Stimulated activated CD8-positive, alpha-beta memory T cell treated with anti-CD3 and anti-CD28 coated beads, Interleukin-4, amount 100 ng/mL, for 24 hours (primary cell): ENCODE measurements at places on chromosomes 13 and 19.

- DNase-seq = no peak
Measured at GRCh38 chr13:28092431-28092830, 7.9 kb downstream of the FLT3 start.

- DNase-seq = no peak
Measured at GRCh38 chr13:75763512-75763911, 127.4 kb downstream of the LMO7 start.

DNA sequence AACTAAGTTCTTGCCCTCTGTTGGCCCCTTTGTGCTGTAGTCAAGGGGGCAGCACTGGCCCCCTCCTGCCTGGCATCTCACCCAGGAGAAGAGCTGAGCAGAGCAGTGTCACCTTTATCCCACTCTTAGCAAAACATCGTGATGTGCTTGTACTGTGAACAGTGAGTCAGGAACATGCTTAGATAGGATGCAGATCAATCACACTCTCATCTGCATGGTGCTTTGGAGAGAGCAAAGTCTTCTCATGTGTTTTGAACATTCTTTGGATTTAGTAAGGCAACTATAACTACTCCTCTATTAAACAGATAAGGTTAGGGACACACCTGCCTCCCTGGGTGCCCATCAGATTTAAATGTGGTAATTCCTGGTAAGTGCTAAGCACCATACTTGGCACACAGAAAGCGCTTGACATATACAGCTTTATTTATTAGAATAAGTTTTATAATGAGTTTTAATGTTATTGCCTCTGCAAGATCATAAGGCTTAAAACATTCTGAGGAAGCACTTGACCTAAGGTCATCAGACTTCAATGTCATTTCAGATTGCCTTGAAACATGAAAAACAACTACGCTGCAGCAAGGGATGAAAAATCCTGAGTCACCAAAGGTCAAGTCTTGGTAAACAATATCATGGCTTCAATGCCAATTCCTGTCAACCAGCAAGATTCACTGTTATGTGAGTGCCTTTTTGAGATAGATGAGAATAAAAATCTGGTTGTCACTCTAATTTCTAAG is 82.4 kb upstream of the IRS2 start:
- DNase-seq = no peak

- no peak for DNase-seq
Measured at GRCh38 chr13:110854866-110855265, 60.0 kb downstream of the ANKRD10 start.

DNA sequence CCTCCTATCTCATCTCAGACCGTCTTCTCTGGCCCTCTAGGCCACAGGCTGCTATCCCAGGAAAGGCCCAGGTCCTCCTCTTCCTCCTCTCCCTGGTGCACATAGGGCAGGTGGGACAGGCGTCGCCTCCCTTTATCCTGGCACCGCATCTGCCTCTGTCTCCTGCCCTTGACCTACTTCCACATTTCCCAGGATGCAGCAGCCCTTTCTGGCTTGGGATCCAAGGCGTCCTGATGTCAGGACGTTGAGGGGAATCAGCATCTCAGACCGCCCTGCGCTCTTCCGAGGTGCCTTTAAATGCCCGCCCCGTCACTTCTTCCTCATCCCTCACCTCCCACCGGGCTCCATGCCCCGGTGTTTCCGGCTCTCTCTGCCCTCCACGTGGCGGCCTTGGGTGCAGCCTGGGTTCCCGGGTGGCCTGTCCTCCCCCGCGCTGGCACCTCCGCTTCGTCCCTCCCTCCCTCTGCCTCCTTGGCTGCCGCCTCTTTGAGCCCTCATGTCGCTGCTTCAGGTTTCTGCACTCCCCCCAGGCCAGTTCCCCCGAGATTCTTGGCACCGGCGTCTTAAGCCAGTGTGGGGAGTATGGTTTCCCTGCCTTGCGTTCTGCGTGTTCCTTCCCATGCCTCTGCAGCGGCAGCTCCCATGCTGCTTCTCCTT is 66.3 kb downstream of the KDM4B start:
- DNase-seq = no peak

GRCh38 chr19:19402656-19403372 is 2.7 kb upstream of the GATAD2A start:
- no peak for DNase-seq

DNA sequence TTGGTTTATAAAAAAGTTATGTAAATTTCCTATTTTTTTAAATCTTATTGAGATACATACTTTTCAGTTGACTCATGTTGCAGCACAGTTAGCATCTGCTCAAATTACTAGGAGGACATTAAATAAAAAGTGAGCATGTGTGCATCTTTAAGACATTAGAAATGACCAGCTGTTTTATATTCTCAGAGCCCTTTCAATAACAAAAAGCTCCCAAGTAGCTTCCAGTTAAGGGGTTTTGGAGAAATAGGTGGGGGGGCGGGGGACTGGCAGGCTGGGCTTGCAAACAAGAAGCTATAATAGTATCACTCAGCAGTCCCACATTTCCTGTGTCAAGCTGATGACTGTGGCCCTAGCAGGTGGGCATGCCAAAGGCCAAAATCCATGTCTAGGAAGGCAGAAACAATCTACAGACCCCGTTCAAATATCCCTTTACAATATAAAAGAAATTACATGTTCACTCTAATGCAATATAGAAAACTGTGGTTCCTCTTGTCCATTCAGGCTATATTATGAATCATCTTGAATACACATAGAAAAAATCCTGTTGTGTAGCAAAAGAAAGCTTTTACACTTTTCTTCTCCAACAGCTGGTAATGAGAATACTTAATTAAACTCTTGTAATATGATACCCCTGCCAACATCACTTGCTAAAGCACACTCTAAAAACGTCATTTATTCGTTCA is 1713.2 kb upstream of the SLC10A2 start:
- no peak for DNase-seq

DNA sequence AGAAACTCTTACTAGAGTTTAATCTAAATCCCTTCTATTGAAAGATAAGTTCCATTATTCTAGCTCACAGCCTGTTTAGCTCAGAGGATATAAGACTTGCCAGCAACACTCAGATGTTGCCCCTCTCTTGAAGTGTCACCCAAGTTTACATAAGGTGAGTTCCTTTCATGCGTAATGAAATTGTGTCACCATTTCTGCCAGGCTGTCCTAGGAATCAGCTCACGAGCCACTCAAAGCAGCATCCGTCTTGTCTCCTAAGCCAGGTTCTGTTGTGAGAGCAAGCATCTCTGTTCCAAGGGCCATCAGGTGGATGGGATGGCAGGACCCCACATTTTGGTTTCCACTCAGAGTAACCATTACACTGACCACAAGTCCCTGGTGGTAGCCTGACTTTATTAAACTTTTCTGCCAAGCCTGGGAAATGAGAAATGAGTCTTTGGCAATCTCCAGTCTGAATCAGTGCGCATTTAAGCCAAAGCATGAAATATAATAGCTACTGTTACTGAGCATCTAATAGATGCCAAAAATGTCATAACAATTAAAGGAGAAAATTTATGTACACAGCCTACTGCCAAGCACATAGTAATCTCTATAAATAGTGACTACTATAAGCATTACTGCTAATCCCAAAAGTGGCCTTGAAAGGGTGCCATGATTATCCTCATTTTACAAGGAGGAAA is 179.6 kb upstream of the MIR17HG start:
- DNase-seq = no peak

GRCh38 chr13:111938741-111939665 is 127.9 kb upstream of the SOX1 start:
- no peak for DNase-seq

DNA sequence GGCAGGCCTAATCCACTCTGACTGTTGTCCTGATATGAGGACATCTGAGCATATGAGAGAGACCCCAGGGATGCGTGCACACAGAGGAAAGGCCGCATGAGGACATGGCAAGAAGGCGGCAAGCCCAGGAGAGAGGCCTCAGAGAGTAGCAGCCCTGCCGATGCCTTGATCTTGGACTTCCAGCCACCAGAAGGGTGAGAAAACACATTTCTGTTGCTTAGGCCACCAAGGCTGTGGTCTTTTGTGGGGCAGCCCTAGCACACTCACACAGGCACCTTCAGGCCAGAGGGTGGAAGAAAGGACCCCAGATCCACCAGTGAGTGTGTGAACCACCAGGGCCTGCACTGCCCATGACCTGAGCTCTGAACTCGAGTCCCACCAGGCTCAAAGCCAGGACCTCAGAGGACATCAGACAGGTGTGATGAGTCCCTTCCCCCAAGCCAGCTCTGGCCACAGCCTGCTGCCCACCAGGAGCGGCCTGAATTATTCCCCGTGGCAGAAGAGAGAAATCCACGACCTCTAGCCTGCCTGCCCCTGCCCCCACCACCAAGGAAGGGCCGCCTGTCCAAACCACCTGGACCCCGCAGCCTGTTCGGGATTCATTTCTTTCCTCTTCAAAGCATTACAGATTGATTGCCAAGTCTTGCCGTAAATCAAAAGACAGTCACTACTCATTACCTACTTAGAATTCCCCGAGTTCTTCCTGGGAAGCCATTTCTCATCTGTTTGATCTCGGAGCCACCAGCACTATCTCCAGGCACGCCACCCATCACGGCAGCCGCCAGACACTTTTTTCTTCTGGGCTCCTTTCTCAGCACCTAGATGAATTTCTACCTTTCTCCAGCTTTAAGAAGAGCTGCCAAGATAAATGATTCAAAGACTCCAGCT is 72.2 kb downstream of the CEBPG start:
- no peak for DNase-seq

GRCh38 chr19:3660493-3661219 is 34.1 kb upstream of the CACTIN start:
- DNase-seq = no peak

DNA sequence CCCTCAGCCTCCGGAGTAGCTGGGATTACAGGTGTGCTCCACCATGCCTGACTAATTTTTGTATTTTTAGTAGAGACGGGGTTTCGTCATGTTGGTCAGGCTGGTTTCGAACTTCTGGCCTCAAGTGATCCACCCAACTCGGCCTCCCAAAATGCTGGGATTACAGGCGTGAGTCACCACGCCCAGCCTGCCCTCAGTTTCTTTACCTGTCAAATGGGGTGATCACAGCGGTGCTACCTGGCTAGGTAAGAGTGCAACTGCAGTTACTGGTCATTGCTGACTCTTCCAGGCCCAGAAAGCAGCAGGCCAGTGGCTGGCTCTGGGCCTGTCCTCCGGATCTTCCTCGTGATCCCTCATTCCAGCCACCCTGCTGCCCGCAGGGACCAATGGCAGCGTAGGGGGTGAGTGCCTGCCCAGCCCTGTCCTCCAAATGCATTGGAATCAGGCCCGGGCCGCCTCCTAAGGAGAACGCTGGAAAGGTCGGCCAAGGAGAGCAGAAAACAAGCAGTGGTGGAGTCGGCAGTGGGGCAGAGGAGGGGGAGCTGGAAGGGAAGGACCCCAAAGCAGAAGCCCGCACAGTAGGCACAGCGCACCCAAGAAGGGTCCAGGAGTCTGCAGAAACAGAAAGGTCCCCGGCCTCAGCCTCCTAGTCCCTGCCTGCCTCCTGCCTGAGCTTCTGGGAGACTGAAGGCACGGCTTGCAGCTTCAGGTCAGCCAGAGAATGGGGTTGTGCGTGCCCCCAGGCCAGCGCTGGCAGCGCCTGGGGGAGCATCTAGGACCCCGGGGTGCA is 1.8 kb upstream of the SLC27A1 start:
- no peak for DNase-seq

GRCh38 chr13:97844151-97844550 is 109.3 kb upstream of the IPO5 start:
- DNase-seq = no peak

DNA sequence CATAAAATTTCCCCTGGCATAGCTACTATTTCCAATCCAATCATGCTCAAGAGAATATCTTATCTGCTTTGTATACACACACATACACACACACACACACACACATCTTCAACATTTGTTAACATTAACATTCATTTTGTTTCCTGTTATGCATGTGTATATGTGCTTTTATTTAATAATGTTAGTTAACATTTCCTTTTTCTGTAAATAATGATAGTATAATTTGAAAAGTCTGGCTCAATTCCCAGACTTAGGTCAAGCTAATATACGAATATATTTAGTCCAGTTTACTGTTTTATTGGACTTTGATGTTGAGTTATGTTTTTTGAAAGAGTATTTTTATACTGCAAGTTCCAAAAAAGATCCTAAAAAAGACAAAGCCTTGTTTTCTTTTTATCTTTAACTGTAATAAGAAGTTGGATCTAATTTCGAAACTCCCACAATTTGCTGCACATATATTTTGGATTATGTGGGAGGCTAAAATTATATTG is 1072.4 kb downstream of the EFNB2 start:
- no peak for DNase-seq

DNA sequence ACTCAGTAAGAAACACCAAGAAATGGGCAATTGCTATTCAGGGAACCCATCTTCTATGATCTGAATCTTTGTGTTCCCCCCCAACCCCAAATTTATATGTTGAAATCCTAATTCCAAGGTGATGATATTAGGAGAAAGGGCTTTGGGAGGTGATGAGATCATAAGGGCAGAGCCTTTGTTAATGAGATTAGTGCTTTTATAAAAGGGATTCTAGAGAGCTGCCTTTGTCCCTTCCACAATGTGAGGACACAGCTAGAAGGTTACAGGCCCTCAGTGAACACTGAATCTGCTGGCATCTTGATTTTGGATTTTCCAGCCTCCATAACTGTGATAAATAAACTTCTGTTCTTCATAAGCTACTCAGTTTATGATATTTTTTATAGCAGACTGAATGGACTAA is 376.0 kb downstream of the DIAPH3 start:
- DNase-seq = no peak

DNA sequence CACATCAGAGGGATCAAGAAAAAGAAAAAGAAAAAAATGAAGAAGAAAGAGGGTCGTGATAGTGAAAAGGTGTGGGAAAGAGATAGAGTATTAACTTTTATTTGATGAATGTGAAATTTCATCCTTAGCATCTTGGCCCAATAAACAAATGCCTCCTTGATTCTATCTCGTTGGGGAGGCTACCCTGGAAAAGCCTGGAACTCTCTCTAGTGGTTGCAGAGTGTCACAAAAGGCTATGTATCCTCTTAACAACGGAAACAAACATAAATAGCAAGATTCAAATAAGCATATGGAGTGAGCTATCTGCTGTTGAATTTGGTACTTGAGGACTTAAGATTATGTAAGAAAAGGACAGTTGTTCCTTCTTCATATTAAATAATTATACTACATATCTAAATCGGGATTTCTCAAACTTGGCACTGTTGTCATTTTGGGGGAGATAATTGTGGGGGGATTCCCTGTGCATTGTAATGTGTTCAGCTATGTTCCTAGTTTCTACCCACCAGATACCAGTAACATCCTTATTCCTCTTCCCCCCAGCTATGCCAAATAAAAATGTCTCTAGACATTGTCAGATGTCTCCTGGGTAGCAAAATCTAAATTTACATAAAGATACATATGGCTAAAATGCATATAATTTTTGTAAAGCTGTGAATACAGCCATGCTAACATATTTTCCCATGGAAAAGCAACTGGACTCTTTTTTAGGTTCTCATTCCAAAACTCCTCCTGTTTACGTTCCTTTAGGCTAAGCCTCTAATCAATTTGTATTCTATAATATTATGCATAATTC is 557.2 kb downstream of the DCT start:
- DNase-seq = no peak

DNA sequence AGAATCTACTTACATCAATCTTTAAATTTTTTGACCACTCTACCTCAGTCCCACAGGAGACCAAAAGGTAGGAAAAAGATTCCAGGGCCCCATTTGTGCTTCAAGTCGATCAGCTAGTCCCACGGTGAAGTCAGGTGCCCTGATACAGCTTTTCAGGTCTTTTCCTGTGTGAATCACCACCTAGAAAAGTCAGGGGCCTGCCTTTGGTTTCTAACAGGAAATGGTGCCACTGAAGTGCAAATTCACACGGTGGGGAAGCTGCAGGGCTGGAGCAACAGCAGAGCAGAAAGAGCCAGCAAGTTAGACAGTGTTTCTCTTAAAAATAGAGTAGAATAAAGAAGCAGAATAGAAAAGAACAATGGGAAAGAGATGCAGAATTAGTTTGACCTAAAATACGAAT is 107.5 kb downstream of the KLF12 start:
- DNase-seq = peak; percentile 41

- no peak for DNase-seq
Measured at GRCh38 chr13:94228763-94229162, 250.7 kb downstream of the DCT start.
